ENCODE measurements at places on chromosomes 6 and 20. TPM values are rescaled to one million over a fixed set of nuclear protein-coding genes. Genes with fewer than 3 reads are reported as not detected.

The OR2B6 gene
- total RNA-seq: not detected

The SLC35F1 gene
- total RNA-seq: not detected

The ELOVL4 gene
- 12.3 TPM for total RNA-seq

The HDDC2 gene
- total RNA-seq: 88.7 TPM

Measured in articular chondrocyte of knee joint (primary cell).